H1 (cell line): ENCODE measurements at places on chromosomes 2 and 18. TPM values are rescaled to one million over a fixed set of nuclear protein-coding genes. Genes with fewer than 3 reads are reported as not detected.
A peak's percentile ranks its signal among the peaks of the same experiment; 100 is the strongest.

- DNase-seq = peak; percentile 42
These were observed 606 bp downstream of the GAL3ST2 start for GRCh38 chr2:241777170-241777685.

- no peak for DNase-seq
These were observed 647.9 kb downstream of the PLCL1 start for GRCh38 chr2:198452327-198452726.

- no peak for DNase-seq
These were observed 970.2 kb upstream of the PIK3C3 start for GRCh38 chr18:40984856-40985255.

- DNase-seq = no peak
These were observed 242.6 kb upstream of the NT5C1B start for GRCh38 chr2:18831916-18832510.

DNA sequence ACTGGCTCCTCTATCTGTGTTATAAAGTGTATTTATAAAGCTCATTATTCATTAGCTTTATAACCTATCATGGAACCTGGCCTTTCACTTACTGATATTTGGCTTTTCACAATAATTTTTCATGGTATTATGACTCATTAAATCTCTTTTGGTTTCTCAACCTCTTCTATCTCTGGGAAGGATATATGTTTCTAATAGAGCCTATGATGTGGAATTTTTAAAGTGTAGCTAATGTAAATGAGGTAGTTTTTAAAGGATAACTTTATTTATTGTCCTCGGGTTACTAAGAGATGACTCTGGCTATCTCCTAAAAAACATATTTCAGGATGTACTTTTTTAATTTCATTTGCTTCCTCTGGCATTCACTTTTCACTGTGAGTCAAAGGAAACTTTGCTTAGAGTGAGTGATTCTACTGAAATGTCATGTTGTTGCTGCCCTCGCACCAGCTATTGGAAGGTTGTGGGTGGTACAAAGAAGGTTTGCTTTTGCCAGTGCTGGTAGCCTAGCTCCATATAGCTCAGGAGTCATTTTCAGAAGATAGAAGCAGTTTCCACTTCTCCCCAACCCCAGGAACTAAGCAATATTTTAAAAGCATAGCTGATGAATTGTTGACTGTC lies 85.2 kb upstream of the RPE start:
- no peak for DNase-seq

GRCh38 chr2:85706599-85707296 lies 12.6 kb downstream of the GNLY start:
- DNase-seq = no peak

DNA sequence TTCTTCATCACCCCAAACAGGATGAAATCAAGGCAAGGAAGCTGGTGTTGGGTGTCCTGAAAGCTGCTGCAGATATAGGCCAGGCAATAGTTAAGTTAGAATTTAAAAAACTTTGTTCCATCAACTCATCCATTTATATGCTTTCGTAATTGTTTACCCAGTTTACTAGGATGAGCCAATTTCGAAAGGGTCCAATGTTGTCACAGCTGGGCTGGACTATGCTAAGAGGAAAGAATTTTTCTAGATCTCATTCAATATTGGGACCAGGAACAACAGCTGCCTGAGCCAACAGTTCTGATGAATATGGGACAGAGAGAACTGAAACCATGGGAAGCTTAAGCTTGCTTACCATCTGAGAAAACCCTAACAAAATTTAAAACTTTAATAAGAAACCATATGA lies 21.6 kb upstream of the SP3 start:
- DNase-seq = no peak

The HRH4 gene
- not detected in 2 replicates for total RNA-seq

GRCh38 chr2:172172513-172173173 lies 69.9 kb upstream of the DLX2 start:
- DNase-seq = peak; percentile 58

GRCh38 chr18:7666195-7666776 lies 99.2 kb downstream of the PTPRM start:
- no peak for DNase-seq
